Stimulated activated CD4-positive, alpha-beta T cell treated with anti-CD3 and anti-CD28 coated beads, Interleukin-12 subunit alpha, Interleukin-12 subunit beta, amount 100 ng/mL, for 48 hours (primary cell): ENCODE measurements at places on chromosomes 7 and 10.
A peak's percentile ranks its signal among the peaks of the same experiment; 100 is the strongest.

GRCh38 chr10:60277656-60278055 lies 112.0 kb downstream of the ANK3 start:
- DNase-seq, result no peak

- no peak for DNase-seq
Measured at GRCh38 chr10:25388862-25389206, 214.0 kb downstream of the GPR158 start.

- no peak for DNase-seq
Measured at GRCh38 chr10:16950656-16951601, 133.7 kb upstream of the RSU1 start.

GRCh38 chr7:47803846-47804245 lies 144.4 kb downstream of the PKD1L1 start:
- DNase-seq, result no peak

DNA sequence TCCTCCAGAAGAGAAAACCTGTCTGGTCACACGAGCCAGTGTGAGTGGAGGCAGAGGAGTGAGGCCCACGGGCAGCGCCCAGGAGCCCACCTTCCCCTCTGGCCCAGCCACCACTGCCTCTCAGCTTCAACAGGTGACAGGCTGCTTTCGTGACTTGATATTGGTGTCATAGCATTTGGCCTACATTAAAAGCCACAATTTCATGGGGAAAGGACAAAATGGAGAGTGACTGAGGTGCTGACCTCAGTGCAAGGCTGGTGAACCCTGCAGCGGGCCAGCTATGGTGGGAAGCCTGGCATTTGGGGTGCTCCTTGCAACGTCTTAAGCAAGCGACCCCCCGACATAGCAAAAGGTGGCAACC lies 21.3 kb downstream of the ECHDC3 start:
- DNase-seq, result no peak

GRCh38 chr10:89207801-89208551 lies 859 bp upstream of the CH25H start:
- DNase-seq, result no peak

- DNase-seq, result no peak
Measured at GRCh38 chr7:78714356-78714755, 739.1 kb downstream of the MAGI2 start.

- no peak for DNase-seq
Measured at GRCh38 chr10:49798275-49798674, 36.2 kb upstream of the OGDHL start.

DNA sequence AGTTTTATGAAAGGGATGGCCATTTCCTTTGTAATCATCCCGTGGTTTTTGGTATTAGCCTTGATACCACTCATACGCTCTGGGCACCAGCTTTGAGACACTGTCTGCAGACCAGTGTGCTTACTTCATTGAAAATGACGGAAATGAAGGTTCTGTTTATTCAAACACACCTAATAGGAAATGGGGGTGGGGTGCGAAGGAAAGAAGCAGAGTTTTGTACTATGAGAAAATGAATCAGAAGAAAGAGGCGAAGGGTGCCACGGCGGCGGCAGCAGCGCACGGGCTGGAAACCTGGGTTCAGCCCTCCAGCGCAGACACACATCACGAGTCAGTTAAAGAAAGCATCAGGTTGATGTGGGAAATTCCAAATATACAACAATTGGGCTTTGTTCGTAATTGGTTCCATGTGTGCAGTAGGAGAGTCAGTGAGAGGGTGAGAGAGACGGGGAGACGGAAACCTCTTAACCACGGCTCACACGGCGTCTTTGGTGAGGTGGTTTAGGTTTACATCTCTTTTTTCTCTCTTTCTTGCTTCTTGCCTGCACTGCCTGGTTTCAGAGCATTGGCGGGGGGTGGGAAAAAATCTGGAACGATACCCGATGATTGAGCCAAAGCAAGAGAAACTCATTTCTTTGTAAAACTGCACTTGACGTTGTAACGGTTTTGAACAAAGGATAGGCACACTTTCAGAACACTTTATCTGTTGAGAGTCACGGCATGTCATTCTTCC lies 321.2 kb downstream of the FRMD4A start:
- DNase-seq, result peak; percentile 48

GRCh38 chr7:107138696-107139420 lies 29.9 kb upstream of the HBP1 start:
- no peak for DNase-seq

GRCh38 chr7:120996333-120996987 lies 7.9 kb downstream of the CPED1 start:
- no peak for DNase-seq

DNA sequence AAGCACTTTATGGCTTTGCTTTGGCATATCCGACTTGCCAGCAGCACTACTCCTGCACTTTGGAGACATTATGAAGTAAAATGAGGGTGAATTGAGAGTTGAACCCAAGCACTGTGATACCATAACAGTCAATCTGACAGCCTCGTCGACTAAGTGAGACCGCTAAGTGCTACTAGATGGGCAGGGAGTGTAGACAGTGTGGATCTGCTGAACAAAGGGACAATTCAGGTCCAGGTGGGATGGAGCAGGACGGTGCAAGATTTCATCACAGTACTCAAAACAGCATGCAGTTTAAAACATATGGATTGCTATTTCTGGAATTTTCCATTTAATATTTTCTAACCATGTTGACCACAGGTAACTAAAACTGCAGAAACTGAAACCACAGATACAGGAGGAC lies 20.8 kb upstream of the PRTFDC1 start:
- DNase-seq, result no peak
